ENCODE measurements at places on chromosomes 1 and 21.

DNA sequence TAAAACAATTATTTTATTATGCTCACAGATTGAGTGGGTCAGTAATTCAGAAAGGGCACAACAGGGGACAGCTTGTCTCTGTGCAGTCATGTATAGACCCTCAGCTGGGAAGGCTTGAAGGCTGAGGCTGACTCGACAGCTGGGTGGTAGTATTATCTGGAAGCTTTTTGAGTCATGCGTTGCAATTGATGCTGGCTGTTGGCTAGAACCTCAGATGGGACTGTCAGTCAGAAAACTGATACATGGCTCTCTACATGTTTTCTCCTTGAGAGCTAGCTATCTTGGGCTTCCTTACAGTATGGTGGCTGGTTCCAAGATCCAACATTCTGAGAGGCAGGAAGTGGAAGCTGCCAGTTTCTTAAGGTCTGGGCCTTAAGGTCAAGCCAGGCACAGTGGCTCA is 61.5 kb upstream of the SELENON start:
- no peak for DNase-seq

DNA sequence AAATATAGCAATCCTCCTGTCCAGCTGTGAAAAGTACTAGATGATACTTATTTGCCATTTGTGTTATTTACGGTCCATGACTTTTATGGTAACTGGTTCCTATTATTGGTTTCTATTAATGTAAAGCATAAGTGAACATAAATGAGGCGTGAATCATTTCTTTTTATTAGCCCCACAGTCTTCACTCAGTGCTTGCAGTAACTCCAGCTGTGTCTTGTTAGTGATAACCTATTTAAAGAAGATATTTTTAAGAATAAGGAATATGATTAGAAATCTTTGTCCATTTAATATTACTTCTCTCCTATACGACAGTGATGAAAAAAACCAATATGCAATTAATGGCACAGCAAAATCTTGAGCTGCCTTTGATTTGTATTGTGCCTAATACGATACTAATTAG is 149.9 kb downstream of the SPATA17 start:
- DNase-seq: no peak

DNA sequence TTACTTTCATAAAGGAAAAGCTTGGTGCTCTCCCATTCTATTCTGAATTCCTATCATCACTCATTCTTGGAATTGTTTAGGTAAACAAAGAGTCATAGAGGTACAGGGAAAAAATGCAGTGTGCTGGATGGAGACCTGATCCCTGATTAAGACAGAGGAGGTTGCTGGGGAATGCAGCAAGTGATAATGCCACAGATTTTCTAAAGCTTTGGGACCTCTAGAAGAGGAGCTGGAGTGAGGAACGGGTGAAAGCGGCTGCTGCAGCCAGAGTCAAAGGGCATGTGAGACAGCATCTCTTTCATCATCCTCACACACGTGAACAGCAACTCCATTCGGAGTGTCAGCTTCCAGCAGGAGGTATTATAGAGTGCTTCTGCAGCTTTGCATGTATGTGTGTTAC is 54.9 kb upstream of the DIPK1A start:
- peak; percentile 31 for DNase-seq

- peak; percentile 42 for DNase-seq
Observed at GRCh38 chr1:61523893-61524605, 200.9 kb downstream of the TM2D1 start.

DNA sequence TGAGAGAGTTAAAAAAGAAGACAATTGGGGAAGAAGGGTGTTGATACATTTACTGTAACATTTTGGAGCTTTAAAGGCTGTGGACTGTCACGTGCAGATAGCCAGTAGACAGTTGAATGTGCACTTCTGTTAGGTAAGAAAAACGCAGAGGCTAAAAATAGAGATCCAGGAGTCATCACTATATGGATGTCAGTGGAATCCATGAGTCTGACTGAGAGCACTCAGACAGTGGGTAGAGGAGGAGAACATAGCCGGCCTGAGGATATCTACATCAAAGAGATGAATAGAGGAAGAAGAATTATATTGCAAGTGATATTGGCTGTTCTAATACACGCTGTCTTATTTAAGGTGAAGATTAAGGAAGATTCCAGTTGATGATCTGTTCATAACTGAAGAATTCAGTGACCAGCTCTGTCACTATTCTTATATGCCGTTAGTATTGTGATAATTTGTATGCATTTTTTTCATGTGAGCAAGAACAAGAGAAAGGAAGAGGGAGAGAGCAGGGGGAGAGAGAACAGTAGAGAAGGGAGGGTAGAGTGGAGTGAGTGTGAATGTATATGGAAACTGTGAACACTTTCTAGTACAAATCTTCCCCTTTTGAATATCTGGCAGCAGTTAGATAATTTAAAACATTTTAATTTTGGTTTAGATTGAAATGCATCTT is 344.8 kb downstream of the CHRM3 start:
- DNase-seq: no peak

GRCh38 chr1:112638110-112638428 is 18.4 kb downstream of the CAPZA1 start:
- no peak for DNase-seq

GRCh38 chr1:204453141-204453772 is 41.3 kb downstream of the PIK3C2B start:
- no peak for DNase-seq

GRCh38 chr1:220915117-220915440 is 35.8 kb downstream of the HLX start:
- no peak for DNase-seq

DNA sequence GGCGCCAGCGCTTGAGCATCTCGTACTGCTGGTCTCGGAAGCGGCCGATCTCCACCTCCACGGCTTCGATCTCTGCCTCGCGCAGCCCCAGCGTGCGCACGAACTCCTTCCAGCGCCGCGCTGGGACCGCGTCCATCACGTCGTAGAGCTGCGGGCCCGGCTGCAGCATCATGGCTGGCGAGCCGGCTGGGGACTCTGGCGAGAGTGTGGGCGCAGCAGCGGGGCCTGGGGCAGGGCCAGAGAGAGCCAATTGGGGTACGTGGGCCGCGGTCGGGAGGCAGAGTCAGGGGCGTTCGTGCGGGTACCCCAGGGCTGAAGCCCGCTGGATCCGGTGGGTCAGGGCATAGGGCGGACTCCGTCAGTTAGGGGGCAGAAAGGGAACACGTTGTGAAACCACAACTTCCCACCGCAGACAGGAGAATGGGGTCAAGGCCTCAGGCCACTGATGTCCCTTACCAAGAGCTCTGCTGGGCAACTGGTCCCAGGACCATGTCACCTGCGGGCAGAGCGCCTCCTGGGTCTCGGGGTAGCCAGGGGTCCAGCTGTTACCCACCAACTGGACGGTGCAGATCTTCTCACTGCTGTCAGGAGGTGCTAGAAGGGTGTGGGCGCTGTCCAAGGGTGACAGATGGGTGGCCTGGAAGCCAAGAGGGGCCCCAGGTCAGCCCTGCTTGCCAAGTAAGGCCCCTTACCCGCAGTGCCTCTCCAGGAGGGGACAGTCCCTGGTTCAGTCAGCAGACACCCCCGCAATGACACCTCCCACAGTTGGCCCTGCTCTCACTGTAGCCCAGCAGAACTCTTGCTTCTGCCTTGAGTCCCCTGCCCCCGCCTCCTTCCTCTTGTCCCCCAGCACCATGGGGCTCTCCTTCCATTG is 4.2 kb downstream of the TNFRSF25 start:
- DNase-seq: no peak

DNA sequence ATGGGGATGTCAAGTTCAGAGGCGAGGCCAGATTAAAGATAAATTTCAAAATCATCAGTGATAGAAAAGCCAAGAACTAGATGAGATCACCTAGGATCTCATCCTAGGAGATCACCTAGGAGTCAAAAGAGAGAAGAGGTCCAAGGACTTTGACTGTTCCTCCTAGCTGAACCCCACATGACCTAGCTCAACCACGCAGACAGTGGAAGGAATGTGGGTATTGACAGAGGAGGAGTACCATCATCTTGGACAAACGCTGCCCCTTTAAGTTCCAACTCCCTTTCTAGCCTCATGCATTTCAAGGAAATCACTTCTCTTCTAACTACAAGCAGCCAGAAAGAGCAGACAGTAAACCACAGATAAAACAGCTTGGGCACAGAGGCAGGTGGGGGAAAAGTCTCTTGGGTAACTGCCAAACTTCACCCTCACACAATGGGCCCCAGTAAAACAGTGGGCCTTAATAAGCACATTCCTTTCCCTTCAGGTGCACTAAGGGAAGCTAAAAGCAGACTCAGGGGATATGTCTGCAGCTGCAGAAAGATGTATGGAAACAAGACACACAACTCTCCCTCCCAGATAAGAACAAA is 12.5 kb upstream of the FAM76A start:
- DNase-seq: no peak

DNA sequence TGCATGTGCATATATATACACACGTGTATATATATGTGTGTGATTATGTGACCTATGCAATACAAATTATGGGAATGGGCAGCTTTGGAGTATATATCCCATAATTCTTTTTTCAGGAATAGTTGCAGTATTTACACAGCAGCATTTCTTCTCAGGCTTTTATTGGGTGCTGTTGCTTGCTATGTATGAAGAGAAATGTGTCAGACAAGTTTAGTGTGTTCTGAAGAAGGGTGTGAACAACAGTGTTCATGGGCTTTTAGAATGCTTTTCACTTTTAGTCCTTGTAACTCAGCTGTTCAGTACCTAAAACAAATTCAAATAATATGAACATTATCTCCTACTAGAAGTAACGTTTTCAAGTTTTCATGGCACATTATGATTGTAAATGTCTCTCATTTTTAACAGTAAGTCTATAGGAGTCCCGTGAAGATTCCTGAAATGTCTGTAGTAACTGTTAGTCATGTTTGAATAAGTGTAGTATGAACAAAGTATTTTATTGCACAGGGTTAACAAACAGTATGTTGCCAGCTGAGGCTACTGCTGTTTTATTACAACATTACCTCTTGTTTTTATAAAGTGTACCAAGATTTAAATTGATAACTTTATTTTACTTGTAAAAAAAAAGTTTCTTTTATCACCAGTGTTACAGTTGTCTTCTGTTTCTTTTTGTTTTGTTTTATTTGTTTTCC is 42.5 kb downstream of the TMED5 start:
- no peak for DNase-seq

Data from fibroblast of the aortic adventitia (primary cell).